K562 (cell line): ENCODE measurements at places on chromosomes 1 and 21.

GRCh38 chr1:31027693-31028526 is 37.6 kb downstream of the PUM1 start:
- peak; percentile 73 for DNase-seq

DNA sequence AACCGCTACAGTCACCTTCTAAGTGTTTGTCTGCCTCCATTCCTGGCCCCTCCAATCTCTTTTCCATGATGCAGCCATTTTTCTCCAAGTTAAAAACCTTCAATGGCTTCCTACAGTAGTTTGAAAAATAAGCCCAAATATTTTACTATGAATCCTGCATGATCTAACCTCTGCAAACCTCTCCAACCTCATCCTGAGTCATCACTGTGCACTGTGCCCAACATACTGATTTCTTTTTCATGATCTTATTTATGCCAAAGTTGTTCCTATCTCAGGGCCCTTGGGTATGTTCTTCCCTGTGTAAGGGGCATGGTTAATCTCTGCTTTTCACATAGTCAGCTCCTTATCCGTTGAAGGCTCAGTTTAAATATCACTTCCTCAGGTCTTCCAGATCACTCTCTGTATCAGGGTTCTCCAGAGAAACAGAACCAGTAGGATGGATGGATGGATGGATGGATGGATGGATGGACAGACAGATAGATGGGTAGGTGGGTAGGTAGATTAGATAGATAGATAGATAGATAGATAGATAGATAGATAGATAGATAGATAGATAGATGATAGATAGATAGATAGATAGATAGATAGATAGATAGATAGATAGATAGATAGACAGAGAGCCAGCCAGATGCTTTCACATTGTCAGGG is 18.1 kb upstream of the PTPN14 start:
- DNase-seq: no peak

DNA sequence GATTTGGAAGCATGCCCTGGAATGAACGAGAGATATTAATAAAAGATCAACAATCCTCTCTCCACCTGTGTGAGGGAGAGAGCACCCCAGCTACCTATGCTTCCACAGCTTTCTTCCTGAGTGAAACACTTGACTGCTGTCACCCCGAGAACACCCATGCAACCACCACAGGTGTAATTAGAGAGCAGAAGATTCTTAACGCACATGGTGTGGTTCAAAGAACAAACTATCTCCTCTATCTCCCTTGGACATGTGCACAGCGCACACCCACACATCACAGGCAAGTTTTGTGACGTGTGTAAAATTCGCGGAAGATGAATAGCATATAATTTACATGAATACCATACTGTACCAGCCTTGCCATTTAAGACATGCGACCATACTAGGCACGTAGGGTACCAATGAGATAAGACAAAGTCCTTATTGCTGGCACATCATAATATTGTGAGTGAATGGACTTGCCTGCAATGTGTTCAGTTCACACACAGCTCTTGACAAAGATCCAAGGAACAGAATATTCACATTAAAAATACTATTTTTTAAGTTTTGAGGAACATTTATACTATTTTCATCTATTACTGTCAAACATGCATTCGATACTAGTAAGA is 11.6 kb downstream of the ERRFI1 start:
- DNase-seq: no peak

DNA sequence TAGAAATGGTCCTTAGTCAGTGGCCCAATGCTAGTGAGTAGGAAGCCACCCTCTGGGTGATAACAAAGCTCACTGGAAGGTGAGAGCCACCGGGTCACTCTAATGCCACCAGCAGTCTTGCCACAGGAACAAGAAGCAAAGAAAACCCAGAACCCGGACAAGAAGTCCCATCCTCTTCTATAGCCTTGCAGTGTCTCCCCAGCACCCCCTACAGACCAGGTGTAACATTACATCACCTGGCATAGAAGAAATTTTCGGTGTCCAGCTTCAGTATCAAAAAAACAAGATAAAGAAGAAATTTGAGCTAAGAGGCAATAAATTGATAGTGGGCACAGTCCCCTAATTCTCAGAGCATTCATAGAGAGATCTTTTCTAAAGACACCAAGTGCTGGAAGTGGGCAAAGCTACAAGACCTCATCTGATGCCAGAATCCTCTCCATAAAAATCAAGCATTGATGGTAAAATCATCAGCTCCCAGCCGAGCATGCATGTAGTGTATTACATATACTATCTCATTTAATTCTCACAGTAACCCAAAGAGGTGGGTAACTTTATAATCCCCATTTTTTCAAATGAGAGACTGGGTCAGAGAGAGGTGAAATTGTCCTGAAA is 491.0 kb downstream of the MATN1 start:
- DNase-seq: peak; percentile 60

GRCh38 chr1:121483234-121483633 is 298.5 kb downstream of the SRGAP2C start:
- no peak for DNase-seq

DNA sequence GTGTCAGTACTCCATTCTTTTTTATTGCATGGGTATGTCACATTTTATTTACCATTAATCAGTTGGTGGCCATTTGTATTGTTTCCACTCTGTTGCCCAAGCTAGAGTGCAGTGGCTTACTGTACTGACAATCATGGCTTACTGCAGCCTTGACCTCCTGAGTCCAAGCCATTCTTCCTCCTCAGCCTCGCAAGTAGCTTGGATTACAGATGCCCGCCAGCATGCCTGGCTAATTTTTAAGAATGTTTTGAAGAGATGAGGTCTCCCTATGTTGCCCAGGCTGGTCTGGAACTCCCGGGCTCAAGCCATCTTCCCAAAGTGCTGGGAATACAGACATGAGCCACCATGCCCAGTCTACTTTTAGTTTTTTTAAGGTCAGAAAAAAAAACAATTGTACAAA is 813 bp upstream of the SFT2D2 start:
- no peak for DNase-seq
